Nucleus accumbens (tissue), 56 donors: ENCODE measurements at places on chromosomes 16 and 17.
A peak's percentile ranks its signal among the peaks of the same experiment; 100 is the strongest.

DNA sequence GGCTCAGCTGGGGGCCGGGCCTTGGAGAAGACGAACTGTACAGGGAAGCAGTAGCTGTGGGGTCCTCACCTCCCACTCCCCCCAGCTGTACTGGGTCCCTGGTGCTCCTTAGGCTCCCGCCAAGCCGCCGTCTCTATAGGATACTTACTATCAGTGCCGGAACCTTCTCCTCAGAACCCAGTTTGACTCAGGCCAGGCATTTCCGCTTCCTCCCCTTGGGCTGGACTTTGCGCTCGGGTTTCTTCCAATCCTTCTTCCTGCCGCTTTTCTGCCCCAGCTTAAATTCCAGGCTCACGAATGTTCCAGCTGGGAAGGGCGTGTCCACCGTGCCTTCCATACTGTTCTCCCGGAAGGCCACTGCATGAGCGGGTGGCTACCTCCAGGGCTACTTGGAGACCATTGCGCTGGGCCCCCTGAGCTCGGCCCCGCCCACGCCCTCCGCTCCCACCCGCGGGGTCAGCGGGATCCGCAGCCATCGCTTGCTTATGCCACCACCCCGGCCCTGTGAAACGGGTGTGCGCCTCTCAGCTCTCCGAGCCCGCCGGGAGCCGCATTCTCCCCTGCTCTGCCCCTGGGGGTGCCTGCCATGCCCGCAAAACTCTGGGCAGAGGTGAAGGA lies 1795.9 kb downstream of the TP53TG3F start:
- DNase-seq: no peak

GRCh38 chr17:21370430-21370829 lies 5.7 kb upstream of the KCNJ12 start:
- DNase-seq: no peak

DNA sequence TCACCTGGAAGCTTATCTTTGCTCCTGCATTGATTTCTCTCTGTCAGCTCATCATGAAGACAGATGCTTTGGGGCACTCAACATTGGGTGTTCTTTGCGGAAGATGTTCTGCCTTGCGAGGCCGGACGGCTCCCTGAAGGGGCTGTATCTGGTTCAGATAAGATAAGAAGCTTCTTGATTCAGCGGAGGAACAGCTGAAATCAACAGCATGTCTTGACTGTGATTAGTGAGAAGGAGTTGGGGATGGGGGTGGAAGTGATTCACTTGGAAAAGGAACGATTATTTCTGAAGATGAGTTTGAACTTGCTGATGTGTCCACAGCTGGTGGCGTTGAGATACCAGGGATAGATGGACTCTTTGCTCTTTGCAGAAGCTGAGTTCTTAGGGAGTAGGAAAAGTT lies 126.9 kb upstream of the WSCD1 start:
- no peak for DNase-seq

DNA sequence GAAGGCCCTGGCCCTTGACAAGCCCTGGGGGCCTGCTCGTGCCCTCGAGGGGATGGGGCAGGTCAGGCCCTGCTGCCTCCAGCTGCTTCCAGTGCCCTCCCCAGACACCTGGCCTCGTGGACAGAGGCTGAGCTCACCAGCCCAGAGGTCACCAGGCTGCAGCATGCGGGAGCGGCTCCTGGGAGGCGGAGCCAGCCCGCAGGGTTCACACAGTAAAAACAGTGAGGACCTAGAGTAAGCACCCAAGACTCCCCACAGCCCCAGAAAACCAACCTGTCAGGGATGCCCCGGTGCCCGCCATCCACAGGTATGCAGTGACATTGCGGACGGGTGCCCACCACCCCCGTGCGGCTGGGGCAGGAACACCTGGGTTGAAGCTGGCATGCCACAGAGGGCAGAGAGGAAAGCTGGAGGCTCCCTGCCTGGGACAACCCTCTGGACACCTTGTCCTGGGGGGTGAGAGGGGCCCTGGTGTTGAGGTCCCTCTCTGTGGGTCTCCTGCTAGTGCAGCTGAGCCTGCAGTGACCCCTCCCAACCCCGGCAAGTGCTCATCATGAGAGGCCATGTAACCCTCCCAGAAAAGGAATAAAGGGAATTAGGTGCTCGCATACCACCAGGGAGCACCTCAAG lies 62.1 kb downstream of the LMF1 start:
- DNase-seq: no peak

DNA sequence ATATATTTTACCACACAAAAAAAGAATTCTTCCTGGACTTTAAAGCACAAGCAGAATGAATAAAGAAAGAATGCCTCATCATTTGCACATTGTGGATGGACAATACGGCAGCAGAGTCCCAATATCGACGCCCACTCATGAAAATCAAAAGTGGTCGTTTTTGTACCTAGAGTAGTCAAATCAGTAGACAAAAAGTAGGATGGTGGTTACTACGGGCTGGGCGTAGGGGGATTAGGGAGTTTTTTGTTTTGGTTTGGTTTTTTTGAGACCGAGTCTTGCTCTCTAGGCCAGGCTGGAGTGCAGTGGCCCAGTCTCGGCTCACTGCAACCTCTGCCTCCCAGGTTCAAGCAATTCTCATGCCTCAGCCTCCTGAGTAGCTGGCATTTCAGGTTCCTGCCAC lies 8.6 kb upstream of the CENPV start:
- no peak for DNase-seq

DNA sequence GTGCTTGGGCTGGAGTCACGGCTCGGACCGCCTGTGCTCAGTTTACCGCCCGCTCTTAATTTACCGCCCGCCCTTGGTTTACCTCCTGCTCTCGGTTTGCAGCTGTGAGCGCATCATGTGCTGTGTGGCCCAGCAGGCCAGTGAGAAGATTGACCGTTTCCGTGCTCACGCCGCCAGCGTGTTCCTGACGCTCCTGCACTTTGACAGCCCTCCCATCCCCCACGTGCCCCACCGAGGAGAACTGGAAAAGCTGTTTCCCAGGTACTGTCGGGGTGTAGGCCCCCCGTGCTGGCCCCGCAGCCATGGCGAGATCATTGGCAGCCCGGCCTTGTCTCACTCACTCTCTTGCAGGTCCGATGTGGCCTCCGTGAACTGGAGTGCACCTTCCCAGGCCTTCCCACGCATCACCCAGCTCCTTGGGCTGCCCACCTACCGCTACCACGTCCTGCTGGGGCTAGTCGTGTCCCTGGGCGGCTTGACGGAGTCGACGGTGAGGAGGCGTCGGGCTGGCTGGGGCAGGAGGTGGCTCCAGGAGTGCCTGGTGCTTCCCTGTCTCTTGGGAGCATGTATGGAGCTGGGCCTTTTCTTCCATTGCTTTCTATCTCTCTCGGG lies 89.3 kb upstream of the ZNF750 start:
- DNase-seq: no peak

GRCh38 chr16:70527315-70527996 lies 3.8 kb downstream of the SF3B3 start:
- no peak for DNase-seq

- no peak for DNase-seq
These were observed 210.4 kb downstream of the CA10 start for GRCh38 chr17:51948128-51948527.

DNA sequence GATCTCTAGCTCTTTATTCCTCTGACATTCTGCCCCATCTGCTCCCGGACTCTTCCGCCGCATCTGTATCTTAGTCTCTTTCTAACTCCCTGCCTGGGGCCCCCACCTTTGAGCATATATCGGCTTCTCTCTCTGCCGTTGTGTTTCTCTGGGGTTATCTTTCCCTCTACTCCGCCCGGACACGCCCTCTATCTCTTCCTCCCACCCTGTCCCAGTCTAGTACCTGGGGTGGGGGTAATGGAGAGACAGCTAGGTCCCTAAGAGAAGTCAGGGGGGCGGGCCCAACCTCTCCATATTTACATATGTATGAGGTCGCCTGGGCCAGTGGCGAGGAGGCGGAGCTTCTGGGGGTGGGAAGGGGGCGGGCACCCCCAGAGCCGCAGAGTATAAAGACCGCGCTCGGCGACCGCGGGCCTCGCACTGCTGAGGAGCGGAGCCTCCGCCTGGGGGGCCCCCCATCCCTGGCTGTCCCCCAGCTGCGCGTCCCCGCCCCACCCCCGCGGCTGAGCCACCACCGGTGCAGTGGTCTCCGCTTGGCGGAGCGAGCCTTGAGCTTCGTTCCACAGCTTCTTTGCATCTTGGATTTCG lies at the start of gene ATP1B2:
ATP1B2 (plus strand) TSS at position 418 of the 588 bp plus-strand sequence. CDS start 593 bp downstream, outside the sequence.
- DNase-seq: peak; percentile 63

GRCh38 chr17:68733241-68734176 lies 132.3 kb upstream of the FAM20A start:
- no peak for DNase-seq

DNA sequence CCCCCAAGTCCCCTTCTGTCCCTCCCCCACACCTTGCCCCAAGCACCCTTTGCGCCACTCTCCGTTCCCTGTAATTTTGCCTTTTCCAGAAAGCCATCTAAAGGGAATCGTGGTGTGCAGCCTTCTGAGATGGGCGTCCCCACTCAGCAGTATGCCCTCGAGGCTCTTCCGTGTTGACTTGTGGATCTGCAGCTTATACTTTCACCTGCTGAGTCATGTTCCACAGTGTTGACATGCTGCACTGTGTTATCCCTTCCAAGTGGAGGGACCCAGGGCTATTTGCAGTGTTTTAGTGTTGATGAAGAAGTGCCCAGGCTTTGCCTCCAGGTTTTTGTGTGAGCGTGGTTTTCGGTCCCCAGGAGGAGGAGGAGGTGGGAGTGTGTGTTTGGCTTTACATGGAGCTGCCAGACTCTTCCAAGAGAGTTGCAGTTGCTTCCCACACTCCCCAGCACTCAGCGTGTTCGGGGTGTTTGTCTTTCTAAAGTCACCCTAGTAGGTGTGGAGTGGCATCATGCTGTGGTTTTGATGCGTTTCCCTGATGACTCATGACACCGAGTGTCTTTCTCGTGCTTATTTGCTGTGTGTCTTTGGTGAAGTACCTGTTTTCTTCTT lies 32.1 kb upstream of the JPT2 start:
- DNase-seq: no peak

DNA sequence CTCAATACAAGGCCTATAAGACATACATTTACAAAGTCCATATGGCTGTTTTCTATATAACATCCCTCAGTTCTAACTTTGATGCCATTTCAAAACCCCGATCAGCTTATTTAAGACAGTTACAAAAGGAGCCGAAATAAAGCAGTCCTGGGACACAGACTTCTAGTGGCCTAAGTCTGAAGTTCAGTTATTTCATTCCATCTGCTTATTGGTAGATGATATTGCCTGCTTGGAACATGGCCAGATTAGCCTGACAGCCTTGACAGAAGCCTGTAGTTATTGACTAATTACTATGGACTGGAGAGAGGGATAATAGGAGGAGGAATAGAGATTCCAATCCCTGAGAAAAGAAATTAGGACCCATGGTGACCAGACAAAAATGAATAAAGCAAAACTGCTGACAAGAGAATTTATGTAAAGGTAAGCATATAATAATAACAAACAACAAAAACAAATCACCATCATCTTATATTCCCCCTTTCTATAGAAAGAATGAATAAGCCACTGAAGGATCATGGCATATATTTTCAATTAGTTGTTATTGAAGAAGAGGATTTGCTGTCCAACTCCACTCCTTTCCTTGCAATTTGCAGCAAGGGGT lies 206.3 kb upstream of the TOM1L1 start:
- no peak for DNase-seq

DNA sequence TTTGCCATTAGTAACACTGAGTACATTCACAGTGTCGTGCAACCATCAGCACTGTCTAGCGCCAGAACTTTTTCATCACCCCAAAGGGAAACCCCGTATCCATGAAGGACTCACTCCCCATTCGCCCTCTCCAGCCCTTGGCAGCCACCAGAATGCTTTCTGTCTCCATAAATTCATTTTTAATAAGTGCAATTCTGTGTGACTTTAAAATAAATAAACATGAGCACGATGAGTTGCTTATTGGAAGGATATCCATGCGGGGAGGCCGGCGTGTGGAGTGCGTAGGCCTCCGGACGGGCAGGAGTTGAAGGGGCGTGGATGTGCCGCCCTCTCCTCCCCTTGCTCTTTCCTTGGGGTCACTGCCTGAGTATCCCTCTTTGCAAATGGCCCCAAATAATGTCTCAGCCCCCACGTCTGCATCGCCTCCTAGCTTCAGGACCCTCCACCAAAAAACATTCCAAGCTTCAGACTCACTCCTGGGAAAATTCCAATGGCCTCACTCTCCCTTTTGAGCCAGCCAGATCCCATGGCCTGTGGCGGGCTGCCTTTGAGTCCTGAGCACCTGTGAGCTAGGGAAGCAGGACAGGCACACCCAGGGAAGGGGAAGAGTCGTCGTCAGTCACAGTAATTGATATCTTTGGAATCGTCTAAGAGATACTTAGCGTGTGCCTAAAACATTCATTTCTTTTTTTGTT lies 306.3 kb downstream of the SEC14L1 start:
- no peak for DNase-seq

- DNase-seq: no peak
These were observed 1.6 kb downstream of the SIRT7 start for GRCh38 chr17:81916234-81917001.

- DNase-seq: no peak
These were observed 26.3 kb downstream of the ADORA2B start for GRCh38 chr17:15971098-15971678.

DNA sequence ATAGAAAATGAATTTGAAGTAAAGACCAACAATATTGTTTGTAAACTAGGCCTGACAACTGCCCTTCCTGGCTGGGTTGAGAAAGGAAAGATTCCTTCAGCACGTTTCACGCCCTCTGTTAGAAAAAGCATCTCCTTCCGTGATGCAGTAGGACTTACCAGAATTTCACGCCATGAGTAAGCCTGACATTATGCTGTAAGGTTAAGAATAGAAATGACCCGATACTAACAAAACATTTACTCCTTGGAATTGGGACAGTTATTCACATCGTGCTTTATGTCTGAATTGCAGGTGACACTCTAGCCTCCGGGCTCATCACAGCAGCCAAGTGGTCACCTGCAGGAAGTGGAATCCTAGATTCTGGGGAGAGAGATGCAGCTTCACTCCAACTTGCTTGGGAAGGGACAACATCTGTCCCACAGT lies 17.5 kb downstream of the MARCHF10 start:
- no peak for DNase-seq

- peak; percentile 83 for DNase-seq
These were observed 84.1 kb upstream of the TOB1 start for GRCh38 chr17:50949989-50950877.

GRCh38 chr17:18957831-18958230 lies 5.9 kb downstream of the SLC5A10 start:
- no peak for DNase-seq

DNA sequence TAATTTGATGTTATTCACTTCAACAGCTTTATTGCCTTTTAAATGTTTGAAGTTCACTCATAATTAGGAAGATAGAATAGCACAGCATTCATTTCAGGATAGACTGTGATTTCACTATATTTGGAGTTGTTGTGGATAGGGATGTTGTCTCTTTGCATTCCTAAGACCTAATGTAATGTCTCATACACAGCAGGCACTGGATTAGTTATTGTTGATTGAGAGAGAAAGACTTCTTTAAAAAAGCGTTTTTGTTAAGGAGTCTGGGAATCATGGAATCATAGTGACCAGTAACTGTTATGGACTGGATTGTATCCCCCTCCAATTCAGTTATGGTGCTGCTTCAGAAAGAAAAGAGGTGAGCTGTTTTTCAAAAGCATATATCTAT lies 122.0 kb downstream of the USP22 start:
- DNase-seq: no peak
